ENCODE measurements at places on chromosomes 5 and 9. TPM values are rescaled to one million over a fixed set of nuclear protein-coding genes. Genes with fewer than 3 reads are reported as not detected.
A peak's percentile ranks its signal among the peaks of the same experiment; 100 is the strongest.

- DNase-seq, result no peak
These were observed 2.7 kb upstream of the ITK start for GRCh38 chr5:157177953-157178352.

DNA sequence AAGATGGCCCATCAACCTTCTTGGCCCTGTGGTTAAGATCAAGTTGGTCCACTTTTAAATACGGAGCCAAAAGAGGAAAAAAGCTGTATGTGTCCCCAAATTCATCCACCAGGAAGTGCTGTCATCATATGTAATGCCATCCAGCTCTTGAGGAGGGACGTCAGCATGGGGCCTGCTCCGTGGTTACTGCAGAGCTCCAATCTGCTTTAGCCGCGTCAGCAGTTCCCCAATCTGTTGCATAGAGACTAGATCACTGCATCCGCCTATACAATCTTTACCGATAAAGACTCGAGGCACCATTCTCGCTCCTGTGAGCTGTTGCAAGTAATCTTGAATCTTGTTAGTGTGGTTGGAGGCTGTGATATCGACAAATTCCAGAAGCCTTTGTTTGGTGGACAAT is 65.7 kb downstream of the GABRA6 start:
- no peak for DNase-seq

GRCh38 chr9:131585375-131585774 is 40.1 kb downstream of the PRRT1B start:
- no peak for DNase-seq

- no peak for DNase-seq
These were observed 101.7 kb upstream of the IFNE start for GRCh38 chr9:21583628-21584377.

DNA sequence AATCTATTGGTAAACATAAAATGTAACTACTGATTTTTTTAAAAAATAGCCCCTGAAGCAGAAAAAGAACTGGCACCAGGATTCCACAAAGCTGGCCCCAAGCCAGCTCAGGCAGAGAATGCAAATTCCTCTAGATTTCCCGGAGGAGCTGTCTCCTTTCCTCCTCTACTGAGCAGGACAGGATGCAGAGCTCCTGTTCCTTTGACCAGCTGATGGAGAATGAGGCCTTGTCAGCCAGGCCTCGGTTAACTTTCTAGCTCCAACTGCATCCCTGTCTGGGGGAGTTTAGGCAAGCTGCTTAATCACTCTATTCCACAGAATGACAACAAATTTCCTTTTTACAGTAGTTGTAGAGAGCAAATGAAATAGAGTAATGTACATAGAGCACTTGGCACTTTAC is 155.5 kb downstream of the GNAQ start:
- DNase-seq, result no peak

GRCh38 chr5:171250738-171251137 is 58.3 kb upstream of the TLX3 start:
- DNase-seq, result no peak

- no peak for DNase-seq
These were observed 8.9 kb upstream of the ELOVL7 start for GRCh38 chr5:60852940-60853339.

DNA sequence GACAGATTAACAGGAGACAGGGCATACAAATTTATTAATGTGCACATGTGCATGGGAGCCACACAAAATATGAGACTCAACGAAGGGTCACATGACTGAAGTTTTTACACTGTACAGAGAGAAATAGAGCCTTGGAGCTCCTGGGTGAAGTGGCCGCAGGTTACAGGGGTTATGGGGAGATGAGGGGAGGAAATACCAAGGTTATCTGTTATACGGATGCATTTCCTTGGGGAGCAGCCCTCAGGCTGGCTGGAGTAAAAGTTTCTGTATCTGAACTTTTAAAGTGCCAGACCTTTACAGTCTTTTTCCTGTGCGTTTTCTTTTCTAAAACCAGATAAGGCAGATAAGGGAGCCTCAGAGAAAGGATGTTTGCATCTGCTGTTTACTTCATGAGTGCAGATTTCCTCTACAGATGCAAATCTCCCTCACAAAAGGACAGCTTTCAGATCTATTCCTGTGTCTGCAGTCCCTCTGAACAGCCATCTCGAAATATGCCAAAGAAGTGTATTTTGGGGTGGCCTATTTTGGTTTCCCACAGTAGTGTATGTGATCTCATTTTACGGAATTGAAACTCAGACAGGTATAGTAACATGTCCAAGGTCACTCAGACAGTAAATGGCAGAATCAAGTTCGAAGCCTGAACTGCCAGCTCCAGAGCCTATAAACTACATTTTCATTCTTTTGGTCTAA is 139.3 kb upstream of the FBXL17 start:
- no peak for DNase-seq

GRCh38 chr9:106927916-106928315 is 65.0 kb downstream of the ZNF462 start:
- no peak for DNase-seq

DNA sequence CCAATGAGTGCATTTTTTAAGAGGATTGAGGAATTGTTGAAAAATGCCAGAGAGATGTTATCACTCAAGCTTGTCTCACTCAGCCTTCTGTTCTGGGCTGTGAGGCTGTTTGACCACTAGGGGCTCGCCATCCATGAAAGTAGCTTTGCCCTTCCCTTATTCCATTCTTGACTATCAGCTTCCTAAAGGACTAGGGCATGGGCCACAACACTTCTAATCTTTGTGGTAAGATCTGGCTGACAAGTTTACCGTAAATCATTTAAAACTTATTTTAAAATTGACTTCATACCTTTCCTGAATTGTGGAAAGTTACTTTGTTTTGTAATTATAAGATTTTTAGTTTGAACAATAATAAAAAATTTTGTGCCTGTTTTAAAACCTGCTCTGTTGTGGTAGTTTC is 49.5 kb downstream of the TJP2 start:
- no peak for DNase-seq

- peak; percentile 95 for DNase-seq
These were observed 185.6 kb upstream of the DMRT1 start for GRCh38 chr9:655875-656274.

DNA sequence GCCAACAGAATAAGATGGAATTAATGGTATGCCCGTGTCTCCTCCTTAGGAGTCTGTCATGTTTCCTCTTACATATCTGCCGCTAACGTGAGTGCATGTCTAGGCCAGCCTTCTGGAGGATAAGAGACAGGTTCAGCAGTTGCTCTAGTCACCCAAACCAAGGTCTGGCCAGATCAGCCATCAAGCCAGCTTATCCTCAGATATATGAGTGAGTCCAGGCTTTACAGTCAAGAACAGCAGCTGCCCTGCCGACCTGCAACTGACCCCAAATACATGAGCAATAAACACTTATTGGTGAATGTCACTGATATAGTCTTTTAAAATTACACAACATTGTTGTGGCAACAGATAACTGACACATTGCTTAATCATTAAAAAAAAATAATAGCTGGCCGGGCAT is 123.5 kb downstream of the TSSK1B start:
- DNase-seq, result no peak

DNA sequence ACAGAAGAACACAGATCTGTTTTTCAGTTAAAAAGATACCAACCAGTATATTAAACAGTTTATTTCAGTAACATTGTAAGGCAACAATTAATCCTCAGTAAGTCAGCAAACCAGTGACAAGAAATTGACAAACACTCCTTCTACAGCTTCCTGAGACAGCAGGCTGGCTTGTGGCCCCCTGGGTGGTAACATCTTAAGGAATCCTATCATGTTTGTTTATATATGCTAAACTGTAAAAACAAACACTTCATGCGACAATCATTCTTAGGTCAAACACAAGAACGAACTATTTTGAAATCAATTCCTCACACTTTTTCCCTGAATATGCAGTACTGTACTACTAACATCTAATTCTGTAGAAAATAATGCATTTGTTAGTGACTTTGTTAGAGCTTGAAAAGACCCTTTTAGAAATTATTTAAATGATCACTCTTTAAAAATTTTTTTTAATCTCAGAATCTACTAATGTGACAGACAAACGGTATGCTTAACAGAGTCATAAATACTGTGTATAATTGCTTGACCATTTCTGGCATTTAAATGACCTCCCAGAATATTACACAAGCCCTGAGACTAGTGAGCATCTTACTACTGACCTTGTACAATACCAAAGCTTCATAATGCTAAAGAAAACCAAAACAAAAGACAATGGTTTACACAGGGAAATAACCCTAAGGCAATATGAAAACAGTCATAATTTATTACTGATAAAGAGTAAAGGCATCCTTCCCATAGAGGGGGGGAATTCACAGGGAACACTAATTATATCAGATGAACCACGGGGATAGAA is 48.2 kb downstream of the ERMP1 start:
- DNase-seq, result no peak

DNA sequence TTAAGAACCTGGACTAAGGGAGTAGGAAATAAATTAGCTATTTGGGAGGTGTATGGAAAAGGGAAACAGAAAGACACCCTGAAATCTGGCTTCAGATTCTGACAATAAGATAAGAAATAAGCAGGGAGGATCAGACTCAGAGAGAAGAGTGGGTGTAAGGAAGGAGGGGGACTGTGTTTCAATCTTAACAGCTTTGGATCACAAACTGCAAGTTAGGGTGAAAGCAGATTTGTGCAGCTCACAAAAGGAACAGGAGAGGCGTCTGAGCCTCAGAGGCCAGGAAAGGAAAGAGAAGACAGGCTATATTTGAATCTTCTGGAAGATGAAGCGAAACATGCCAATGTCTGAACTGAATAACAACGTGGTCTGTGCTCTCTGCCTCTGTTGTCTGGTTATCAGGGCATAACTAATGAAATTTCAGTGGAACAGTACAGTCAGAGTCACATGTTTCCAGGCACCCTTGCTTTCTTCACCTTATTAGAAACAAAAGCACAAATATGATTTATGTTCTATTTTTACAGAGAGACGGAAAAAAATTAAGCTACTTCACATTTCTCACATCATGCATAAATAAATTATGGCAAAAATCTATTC is 26.6 kb downstream of the SGTB start:
- DNase-seq, result no peak

- peak; percentile 70 for DNase-seq
These were observed 17.6 kb upstream of the SETX start for GRCh38 chr9:132372177-132373095.

DNA sequence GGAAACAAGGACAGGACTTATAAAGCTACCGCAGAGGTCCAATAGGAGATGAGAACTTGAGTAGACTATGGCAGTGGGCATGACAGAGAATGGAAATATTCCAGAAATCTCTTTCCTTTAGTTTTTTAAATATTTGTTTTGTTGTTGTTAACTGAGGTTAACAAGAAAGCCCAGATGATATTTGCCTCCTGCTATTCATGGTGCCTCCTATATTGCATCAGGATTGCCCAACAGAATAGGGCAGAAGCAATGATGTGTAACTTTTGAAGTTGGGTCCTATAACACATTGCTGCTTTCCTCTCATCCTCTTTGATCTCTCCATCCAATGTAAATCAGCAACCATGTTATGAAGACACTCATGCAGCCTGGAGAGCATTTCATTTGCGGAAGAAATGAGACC is 42.8 kb downstream of the PDE4D start:
- DNase-seq, result no peak

DNA sequence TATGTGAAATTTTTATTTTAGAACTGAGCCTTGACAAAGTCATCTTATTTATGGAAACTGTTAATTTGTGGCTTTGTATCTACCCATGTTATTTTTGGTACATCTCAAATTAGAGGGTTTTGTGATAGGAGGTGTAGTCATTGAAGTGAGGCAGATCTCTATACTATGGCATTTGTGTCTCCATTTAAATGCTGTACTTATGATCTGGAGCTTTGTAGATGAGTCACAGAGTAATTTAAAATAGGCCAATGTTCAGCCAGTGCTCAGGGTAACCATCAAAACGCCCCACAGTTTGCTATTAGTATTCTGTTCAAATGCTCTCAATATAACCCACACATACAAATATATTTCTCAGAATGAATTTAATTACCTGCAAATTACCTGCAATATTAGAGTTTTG is 351.5 kb upstream of the KLF9 start:
- DNase-seq, result no peak

GRCh38 chr5:43304525-43304924 is 8.7 kb downstream of the HMGCS1 start:
- DNase-seq, result no peak

- peak; percentile 35 for DNase-seq
These were observed 131.9 kb downstream of the NPR3 start for GRCh38 chr5:32842813-32843530.

DNA sequence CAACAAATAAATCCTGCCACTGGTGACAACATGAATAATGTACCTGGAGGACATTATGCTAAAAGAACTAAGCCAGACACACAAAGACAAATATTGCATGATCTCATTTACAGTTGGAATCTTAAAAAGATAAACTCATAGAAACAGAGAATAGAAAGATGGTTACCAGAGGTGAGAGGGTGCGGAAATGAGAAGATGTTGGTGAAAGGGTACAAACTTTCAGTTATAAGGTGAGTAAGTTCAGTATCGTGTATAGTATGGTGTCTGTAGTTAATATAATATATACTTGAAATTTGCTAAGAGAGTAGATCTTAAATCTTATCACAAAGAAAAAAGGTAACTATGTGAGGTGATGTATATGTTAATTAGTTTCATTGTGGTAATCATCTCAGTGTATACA is 63.3 kb downstream of the PRRC1 start:
- no peak for DNase-seq

GRCh38 chr9:72633966-72634365 is 112.6 kb downstream of the TMC1 start:
- DNase-seq, result no peak

DNA sequence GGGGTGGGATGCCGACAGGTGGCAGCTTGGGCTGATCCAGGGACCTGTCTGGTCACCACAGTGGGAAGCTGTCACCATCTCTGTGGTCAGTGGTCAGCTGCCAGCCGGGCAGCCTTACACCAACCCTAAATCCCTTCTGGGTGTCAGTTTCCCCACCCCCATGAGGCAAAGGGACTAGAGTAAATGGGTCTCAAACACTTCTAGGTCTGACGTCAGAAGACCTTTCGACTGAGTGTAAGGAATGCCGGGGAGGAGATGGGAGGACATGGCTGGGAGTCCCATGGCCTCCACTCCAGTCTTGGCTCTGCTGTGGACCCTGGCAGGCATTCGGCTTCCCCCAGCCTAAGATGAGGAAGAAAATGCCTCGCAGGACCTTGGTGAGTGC is 40.3 kb upstream of the SLC25A51 start:
- no peak for DNase-seq

DNA sequence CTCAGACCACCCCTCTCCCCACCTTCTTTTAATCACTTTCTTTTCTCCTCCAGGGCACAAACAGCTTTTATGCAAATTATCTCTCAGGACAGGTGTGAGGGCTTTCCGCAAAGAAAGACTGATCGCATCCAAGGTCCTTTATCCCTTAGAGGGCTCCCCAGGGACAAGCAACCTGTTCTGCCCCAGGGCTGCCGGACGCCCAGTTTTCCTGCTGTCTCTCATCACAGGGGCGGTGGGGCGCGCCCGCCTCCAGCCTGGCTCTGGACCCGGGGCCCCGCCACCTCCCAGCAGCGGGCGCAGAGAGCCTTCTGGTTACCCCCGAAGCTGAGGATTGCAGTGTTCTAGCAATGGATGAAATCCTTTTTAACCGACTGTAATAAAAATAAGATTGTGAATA is 266.1 kb downstream of the CWC27 start:
- peak; percentile 32 for DNase-seq

Gene INSL6
- not detected for total RNA-seq

Gene SV2C
- not detected for total RNA-seq

Gene BTNL8
- total RNA-seq, result 0.21 TPM

Gene SH3PXD2B
- 15.3 TPM for total RNA-seq

Gene SLC6A19
- total RNA-seq, result not detected

Gene PRRX2
- 5.3 TPM for total RNA-seq

Gene PCDHGA8
- 2.9 TPM for total RNA-seq

Gene SOX30
- 0.37 TPM for total RNA-seq

Gene LHX3
- total RNA-seq, result not detected

Gene TAF11L11
- not detected for total RNA-seq

All from left cardiac atrium (tissue), 4 donors.